CD4-positive, alpha-beta T cell treated with Interleukin-6 at 100 ng/mL for 8 hours (primary cell): ENCODE measurements at places on chromosomes 2 and 18.
A peak's percentile ranks its signal among the peaks of the same experiment; 100 is the strongest.

DNA sequence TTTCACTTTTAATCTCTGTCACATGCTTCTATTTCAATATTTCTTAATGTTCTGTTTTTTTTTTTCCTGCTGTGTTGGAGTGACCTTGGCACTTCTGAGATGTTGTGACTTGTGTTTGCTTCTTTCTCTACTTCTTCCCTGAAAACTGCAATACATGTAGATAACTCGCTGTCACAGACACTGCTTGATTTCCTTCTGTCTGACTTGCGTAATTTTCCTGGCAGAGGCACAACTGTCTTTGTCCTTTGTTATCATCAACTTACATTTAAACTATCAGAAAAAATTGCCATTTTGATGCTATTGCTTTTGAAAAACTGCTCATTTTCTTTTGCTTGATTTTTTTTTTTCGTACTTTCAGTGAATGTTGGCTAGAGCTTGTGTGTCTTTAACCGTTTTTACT lies 69.0 kb downstream of the BABAM2 start:
- no peak for DNase-seq

- DNase-seq: no peak
Measured at GRCh38 chr18:63244607-63245006, 75.0 kb downstream of the BCL2 start.

- peak; percentile 55 for DNase-seq
Measured at GRCh38 chr2:162153608-162154224, 1.7 kb upstream of the GCG start.

DNA sequence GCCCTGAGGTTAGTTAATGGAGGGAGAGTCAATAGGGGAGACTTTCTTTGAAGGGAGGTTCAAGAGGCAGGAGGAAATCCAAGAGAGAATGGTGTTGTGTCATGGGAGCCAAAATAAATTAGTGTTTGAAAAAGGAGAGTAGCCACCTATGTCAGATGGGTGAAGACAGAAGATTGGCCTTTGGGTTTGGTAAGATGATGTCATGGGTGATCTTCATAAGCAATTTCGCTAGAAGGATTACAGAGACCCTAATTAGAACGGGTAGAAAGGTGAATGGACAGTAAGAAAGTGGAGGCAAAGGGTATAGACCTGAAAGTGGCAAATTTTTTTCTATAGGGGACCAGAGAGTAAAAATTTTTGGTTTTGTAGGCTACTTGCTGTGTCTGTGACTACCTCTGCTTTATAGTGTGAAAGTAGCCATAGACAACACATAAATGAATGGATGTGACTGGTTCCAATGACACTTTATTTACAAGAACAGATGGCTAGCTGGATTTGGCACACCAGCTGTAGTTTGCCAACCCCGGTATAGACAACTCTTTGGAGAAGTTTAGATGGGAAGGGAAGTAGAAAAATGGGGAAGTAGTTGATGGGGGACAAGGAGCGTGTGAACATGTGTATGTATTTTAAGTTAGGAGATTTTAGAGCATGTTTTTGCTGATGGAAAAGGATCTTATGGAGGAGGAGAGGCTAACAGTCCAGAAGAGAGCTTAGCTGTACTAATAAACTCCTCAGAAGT lies 9.3 kb downstream of the STAMBP start:
- DNase-seq: no peak

- no peak for DNase-seq
Measured at GRCh38 chr2:159111346-159111927, 143.0 kb downstream of the TANC1 start.

- no peak for DNase-seq
Measured at GRCh38 chr2:11656671-11657101, 13.3 kb downstream of the NTSR2 start.

- no peak for DNase-seq
Measured at GRCh38 chr2:209840434-209840833, 68.8 kb downstream of the UNC80 start.

- DNase-seq: no peak
Measured at GRCh38 chr2:121485039-121485438, 45.6 kb upstream of the RNU4ATAC start.

GRCh38 chr18:51321696-51322095 lies 124.2 kb upstream of the MEX3C start:
- no peak for DNase-seq

DNA sequence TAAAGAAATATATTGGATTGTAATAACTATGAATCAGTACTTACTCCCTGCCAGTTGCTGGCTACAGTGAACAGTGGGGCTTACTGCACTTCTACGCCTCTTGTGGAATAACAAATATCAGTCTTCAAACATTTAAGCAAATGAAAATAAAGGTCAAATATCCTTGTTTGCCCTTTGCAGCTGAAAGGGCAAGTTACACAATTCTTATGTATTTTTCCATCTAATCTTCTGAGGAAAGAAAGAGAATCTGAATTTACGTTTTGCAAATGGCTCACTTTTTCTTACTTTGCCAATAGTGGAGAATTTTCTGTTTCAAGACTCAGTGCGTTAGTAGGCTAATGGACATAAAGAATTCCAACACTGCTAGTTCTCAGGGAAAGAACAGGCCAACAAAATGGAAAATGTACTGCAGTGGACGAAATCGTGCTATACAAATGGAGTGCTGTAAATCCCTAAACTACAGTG lies 157.2 kb upstream of the TMEM200C start:
- no peak for DNase-seq

DNA sequence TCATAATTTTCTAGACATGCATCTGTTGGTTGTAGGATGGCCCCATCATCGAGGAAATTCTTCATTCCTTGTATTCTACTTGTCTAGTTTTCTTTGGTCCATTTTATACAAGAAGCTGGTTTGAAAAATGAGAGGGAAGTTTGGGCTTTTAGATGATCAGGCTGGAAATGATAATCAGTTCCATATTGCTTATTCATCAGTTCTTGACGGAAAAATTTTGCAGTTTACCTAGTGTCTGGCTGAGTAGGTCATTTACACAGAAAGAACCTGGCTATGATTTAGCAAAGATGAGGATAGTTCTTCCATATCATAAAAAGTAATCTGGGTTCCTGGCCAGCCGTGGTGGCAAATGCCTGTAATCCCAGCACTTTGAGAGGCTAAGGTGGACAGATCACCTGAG lies 374.9 kb downstream of the LRRTM1 start:
- DNase-seq: no peak

DNA sequence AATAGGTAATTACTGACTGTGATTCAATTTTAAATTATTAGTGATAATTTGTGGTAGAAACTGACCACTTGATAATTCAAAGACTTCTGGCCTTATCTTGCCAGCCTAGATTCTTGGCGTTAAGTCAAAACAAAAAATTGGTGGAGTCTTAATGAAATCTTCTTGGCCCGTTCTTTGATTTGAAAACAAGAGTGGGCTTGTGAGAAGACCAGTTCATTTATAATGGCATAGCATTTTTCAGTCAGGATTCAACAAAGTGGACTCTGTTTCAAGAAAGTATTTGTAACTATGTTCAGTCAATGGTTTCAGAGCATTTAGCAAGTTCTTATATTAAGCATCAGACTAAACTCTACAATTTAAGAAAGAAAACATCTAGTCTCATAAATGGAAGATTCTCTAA lies 26.0 kb downstream of the ITGA4 start:
- no peak for DNase-seq

DNA sequence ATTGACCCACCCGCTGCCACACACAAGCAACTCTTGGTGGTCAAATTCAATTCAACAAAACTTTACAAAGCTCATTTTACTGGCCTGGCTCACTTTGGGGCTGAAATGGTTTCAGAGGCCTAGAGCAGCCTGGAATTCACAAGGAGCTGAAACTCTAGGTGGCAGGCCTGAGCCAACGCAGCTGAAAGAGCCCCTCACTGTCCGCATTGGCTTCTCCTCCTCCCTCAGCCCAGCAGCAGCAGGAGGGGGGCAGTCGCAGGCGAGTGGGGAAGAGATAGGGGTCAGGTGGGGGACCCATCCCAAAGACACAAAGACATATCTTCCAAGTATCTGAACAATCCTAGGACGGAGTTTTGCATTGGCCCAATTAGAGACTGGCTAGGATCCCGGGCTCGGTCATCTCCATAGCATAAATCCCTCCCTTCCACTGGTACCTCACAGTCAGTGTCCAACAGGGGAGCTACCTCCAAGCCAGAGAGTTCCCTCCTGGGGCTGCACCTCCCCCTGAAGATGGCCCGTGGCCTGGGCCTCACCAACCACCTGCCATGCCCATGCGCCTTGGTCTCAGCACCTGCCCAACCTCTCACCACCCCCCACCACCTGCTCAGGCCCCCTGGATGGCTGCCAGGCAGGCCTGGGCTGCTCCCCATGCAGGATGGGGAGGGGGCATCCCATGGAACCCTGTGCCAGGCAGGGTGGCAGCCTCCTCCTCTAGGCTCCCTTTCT lies 113.4 kb downstream of the ZBTB7C start:
- no peak for DNase-seq

DNA sequence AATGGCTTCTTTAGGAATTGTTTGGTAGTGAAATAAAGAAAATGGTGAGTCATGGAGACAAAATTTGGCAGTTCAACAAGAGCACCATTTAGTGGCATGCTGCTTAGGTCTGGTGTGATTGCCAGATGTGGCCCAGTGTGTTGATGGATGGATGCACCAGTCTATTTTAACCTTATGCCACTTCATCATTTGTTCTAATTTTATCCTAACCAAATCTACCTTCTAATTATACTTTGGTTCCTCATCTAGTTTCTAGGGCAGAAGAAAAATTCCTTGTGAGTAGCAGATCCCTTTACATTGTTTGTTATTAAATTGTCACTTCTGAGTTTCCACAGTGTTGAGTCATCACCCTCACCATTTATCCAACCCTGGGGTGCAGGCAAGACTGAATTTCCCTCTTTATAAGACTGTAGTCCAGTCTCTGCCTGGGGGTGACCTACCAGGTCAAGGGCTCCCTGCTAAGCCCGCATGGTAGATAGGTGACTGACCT lies 32.5 kb downstream of the NABP1 start:
- DNase-seq: no peak

GRCh38 chr2:241163601-241164118 lies 13.4 kb downstream of the PPP1R7 start:
- no peak for DNase-seq

GRCh38 chr18:71831039-71831438 lies 713.1 kb downstream of the CBLN2 start:
- DNase-seq: no peak

- DNase-seq: peak; percentile 71
Measured at GRCh38 chr18:51151568-51152511, 45.6 kb downstream of the MEX3C start.

DNA sequence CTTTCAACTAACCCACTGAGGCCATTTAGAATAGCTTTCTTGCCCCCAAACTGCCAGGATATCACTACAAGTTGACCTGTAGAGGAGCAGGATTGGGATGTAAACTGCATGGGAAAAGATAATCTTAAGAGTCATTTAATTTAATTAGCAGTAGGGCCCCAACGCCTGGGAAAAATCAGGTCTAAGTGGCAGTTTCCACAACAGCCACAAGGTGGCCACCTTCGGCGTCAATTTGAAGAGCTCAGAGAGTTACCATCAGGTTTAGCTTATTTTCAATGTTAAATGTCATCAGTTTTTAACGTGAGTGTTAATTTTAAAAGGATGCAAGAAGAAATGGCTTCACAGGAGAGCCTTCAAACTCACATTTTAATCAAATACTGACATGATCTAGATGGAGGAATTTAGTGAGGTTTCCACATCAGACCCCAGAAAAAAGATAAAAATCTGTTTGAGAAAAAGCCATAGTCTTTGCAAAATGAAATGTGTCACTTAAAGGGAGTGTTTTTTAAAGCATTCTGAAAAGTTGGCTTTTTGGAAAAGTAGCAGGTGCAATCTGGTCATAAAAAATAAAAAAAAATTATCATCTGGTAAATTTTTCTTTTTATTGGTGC lies 77.3 kb upstream of the UPP2 start:
- DNase-seq: peak; percentile 36
